Heart left ventricle (tissue), 16 donors: ENCODE measurements at places on chromosomes 3 and 15.
A peak's percentile ranks its signal among the peaks of the same experiment; 100 is the strongest.

GRCh38 chr15:29382862-29383261, 113.2 kb upstream of the NSMCE3 start:
- no peak for DNase-seq

GRCh38 chr15:80615361-80615736, 79.8 kb upstream of the ABHD17C start:
- DNase-seq: no peak

DNA sequence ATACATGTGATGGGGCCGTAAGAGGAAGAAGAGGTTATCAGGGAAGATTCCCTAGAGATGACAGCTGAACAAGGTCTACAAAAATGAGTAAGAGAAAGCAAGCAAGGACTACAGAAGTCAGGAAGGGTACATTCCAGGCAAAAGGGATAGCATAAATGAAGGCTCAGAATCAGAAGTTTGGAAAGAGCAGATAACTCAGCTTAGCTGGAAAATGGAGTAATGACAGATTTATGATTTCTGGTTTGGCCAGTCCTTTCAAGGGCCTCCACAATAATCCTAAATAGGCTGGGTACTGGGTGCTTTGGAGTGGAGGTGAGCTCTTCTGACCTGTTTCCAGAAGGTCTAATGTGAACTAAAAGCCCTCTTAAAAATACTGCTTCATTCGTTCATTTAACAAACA, 110.7 kb downstream of the MYO5A start:
- DNase-seq: no peak

- no peak for DNase-seq
Measured at GRCh38 chr15:90750186-90750585, 33.0 kb downstream of the BLM start.

DNA sequence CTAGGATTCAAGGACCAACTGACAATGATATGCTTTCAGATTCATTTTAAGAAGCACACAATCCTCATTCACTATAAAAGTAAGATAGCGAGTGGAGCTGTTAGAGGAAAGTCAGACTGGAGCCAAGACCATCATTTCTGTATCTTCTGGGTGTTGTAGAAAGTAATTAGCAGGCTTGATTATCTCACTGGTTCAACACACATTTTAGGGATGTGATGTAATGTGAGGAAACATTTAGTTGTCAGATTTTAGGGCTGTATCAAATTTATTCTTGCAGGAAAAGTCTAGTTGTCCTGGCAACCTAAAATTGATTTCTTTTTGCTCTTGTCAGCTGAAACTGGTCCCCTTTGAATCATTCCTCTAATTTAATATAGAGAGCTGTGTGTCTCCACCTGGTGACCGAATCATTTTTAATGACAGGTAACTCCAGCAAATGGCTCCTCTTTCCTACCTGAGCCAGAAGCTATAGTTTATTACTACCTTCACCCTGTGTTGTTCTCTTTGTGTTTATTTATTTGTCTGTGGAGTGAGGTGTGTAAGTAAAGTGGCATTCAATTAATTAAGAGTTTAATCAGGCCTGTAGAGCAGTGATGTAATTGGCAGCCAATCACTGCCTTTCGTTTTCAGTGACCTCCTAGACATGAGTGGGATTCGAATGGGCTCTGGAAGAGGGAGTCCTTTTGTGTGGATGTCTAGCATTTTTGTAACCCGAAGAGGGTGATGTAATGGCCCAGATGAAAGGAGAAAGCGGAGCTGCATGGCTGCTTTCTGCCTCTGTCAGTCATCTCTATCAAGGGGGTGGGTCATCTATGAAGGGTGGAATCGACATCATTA, 125.8 kb downstream of the LPP start:
- no peak for DNase-seq

DNA sequence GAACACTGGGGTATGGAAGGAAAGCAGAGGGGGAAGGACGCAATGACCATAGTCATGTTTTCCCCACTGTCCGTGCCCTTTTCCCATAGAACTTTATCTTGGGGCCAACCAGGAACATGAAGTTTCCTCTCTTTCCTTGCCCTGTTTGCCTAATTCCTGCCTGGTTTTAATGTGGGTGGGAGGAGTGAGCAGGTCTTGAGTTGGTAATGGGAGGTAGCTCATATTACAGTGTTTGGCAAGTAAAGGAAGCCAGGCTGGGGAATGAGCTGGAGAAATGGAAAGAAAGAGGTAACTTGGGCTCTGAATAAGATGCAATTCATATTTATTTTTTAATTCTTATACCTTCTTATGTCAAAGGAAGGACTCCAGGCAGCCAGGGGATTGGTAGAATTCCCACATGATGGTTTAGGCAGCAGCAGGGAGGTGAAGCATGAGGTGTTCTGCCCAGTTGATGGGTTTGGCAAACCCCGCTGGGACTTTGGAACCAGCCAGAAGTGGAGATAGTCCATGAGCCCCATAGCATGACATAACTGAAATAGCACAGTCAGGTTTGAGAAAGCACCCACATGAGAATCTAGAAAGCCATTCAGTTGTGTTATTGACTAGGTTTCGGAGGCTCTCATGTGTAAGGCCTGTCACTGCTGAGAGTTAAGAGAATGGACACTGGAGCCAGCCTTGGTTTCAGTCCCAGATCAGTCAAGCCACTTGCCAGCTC, 60.0 kb downstream of the CCK start:
- DNase-seq: no peak

DNA sequence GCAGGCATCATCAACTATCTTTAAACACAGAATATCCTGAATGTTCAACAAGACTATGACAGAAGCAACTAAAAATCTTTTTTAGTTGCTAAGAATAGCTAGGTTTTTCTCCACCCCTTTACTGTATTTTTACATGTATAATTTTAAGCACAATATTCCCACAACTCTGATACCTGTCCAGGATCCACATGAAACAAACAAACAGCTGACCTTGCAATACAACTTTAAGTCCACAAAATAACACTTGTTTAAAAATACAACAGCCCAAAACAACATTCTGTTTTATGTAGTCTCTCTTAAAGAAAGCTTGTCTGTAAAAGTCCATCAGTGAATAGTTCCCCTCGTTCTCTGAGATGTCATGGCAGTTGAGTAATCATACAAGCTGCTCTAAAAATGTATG, 41.1 kb downstream of the IFT57 start:
- no peak for DNase-seq

DNA sequence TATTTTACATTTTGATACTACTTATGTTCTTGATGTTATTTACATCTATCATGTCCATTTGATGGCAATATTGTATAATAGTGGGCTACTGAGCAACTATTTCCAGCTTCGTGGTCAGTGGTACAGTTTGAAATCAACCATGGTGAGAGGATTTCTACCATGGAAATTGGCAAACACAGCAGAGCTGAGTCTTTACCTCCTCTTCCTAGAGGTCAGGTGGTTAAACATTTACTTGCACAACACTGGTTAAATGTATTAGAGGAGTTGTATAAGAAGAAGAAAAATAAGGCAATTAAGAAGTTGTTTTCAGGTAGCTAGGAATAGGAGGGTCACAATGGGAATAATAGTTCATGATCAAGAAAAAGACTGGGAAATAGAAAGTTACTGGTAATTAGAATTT, 7.2 kb upstream of the PPM1L start:
- DNase-seq: no peak

DNA sequence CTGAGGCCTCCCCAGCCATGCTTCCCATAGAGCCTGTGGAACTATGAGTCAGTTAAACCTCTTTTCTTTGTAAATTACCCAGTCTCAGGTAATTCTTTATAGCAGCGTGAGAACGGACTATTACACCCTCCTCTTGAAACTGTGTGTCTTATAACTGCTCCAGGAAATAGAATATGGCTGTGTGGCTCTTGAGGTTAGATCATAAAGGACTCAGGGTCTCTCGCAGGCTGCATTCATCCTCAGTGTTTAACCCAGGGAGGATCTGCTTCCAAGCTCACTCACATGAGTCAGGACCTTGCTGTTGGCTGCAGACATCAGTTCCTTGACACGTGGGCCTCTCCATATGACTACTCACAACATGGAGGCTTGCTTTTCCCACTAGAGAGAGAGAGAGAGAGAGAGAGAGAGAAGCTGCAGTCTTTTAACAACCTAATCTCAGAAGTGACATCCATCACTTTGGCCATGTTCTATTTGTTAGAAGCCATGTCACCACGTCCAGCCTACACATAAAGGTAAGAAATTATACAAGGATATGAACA, 114.3 kb upstream of the UBE2E1 start:
- DNase-seq: no peak

DNA sequence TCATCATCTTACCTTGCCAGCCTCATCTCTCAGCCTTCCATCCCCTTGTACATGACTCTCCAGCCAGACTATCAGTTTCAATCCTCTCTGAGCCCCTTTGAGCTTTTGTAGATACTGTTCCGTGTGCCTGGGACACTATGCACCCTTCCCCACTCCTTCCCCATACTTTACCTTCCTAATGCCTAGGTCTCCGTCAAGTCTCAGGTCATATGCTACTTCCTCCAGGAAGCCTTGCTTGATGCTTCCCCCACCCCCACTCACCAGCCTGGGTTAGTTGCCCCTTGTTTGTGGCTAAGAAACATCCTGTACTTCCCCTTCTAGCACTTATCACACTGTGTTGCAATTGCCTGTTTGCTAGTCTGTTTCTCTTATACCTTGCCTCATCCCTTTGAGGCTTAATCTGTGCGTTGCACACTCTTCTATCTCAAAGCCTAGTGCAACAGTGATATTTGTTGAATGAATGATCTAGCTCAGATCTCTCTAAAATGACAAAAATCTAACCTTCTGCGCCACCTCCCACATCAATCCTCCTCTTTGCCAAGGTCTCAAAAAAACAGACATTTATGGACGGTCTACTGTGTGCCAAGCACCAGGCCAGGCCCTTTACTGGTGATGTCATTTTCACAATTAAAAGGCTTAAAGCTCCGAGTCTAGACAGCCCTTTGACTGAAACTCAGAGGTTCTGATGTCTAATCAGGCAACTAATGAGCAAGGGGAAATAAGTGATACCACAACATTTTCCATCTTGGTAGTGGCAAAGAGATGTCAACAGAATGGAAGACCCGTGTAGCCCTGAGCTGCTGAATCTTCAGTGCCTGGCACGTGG, 6.5 kb upstream of the USP3 start:
- DNase-seq: no peak

GRCh38 chr3:69406163-69406562, 20.3 kb upstream of the FRMD4B start:
- peak; percentile 75 for DNase-seq

DNA sequence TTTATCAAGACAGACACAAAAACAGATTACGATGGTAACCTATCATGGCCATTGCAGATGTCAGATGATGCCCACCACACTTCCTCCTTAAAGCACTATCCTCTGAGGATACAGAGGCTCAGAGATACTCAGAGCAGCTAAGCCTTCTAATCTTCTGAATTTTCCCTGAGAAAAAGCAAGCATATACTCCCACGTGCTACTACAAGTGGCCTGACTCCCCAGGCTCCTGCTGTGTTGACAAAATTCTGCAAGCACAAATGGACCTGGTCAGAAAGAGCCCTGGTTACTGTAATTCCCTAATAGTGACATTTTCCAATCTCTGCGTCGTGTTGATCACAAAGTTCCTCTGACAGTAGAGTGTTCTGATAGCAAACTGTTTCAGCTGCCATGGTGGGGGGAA, 207.1 kb downstream of the KCNMB2 start:
- no peak for DNase-seq

DNA sequence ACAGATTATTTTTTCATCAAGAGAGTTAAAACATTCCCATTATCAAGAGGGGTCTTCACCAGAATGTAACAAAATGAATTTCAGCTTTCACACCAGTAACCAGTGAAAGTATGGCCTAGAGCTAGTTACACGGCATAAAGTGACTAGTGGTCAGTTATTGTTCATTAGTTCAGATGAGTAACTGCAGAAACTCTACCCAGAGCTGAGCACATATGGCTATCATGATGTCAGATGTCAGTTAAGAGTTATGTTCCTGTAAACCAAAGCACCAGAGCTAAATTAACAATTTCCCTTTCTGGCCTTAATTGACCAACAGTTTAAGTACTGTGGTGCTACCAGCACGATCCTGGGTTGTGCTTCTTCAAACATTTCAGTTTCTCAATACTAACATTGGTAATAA, 6.6 kb upstream of the MRPS25 start:
- no peak for DNase-seq

GRCh38 chr15:83380682-83381081, 66.5 kb upstream of the SH3GL3 start:
- DNase-seq: no peak

DNA sequence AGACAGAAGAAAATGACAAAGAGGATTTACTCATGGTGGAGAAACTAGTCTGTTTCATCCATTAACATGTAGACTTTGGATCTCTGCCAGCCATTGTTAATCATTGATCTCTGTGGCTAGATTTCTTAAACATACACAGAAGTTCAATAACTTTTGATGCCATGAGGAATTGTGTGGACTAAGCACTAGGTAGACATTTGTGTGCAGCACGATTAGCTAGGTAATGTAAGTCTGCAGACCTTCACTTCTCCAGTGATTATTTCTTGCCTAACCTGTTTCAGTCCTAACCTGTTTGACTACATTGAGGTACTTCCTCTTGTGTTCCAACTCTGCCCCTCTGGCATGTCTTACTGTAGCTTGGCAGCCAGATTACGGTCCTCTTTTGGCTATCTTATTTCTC, 928.5 kb upstream of the ROBO1 start:
- no peak for DNase-seq

DNA sequence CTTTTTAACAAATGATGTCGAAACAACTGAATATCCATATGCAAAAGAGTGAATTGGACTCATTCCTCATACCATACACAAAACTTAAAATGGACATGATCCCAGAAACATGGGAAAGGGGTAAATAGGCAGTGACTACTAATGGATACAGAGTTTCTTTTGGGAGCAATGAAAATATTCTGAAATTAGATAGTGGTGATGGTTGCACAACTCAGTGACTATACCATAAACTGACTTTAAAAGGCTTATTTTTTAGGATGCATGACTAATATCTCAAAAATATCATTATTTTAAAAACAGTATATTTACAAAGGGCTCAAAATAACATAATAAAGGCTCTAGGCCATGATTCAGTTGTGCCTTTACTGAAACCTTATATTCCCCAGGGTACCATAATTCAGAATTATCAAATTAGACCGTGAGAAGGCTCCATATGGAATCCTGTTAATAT, 16.3 kb upstream of the ATP13A3 start:
- no peak for DNase-seq

DNA sequence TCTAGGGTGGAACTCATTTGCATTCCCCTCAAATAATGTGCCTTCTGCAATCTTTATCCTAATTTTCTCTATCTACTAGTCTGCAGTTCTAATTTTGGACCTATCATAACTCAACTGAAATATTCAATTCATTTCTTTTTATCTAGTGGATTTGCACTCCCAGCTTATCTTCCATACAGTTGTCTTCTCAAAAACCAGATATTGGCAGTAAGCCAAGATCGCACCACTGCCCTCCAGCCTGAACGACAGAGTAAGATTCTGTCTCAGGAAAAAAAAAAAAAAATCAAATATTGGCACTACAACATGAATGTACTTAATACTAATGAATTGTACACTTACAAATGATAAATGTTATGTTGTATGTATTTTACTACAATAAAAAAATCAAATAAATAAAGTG, 18.0 kb upstream of the CHMP2B start:
- DNase-seq: no peak

- no peak for DNase-seq
Measured at GRCh38 chr3:127304121-127304744, 16.4 kb upstream of the PRR20G start.
